H1 (cell line): ENCODE measurements at places on chromosomes 11 and 22. TPM values are rescaled to one million over a fixed set of nuclear protein-coding genes. Genes with fewer than 3 reads are reported as not detected.

Gene SLC17A6
- total RNA-seq, result 0.73 and 1.6 TPM in 2 replicates

Gene IL10RA
- total RNA-seq, result 0.11 and 0.31 TPM in 2 replicates

Gene CCDC188
- total RNA-seq, result not detected in 2 replicates

Gene OR2D2
- 0.29 TPM in 1 of 2 replicates, not detected in the other for total RNA-seq

Gene FGF4
- total RNA-seq, result 2.0 TPM in 2 replicates

Gene HBG2
- not detected in 2 replicates for total RNA-seq

Gene GALNT18
- total RNA-seq, result 5.7 and 6.0 TPM in 2 replicates

Gene MTFP1
- 59.8 and 66.4 TPM in 2 replicates for total RNA-seq

Gene UBASH3B
- 8.9 and 9.5 TPM in 2 replicates for total RNA-seq

Gene NEAT1
- total RNA-seq, result 10.4 and 10.7 TPM in 2 replicates
